ENCODE measurements at places on chromosomes 7 and 10.

- peak; percentile 76 for DNase-seq
Measured at GRCh38 chr7:107463139-107464078, 6.4 kb upstream of the GPR22 start.

DNA sequence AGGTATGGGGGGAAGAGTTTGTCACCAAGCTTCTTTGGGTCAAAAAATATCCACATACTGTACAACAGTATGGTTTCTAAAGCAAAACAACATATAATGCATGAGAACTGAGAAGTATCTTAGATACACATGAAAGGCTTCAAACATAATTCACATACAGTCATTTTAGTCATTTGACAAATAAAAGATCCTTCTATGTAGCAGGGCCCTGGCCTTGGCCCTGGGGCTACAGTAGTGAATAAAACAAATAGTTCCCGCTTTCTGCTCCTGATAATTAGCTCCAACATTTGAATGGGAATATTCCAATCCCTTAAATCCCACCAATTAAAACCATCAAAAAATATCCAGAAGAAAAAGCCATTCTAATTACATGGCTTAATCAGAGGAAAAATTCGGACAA is 51.3 kb downstream of the MALSU1 start:
- DNase-seq = no peak

- peak; percentile 48 for DNase-seq
Measured at GRCh38 chr7:22481726-22482125, 18.3 kb downstream of the STEAP1B start.

- DNase-seq = no peak
Measured at GRCh38 chr7:110569486-110570205, 521.3 kb upstream of the LRRN3 start.

Measured in AG20443 (cell line).